ENCODE measurements at places on chromosomes 16 and 17. TPM values are rescaled to one million over a fixed set of nuclear protein-coding genes. Genes with fewer than 3 reads are reported as not detected.
A peak's percentile ranks its signal among the peaks of the same experiment; 100 is the strongest.

- no peak for DNase-seq
These were observed 3.9 kb downstream of the KIAA0513 start for GRCh38 chr16:85031451-85031850.

ABCA6 gene
- total RNA-seq: 5.4 TPM

- DNase-seq: no peak
These were observed 44.4 kb downstream of the HAPSTR1 start for GRCh38 chr16:9135797-9136196.

GRCh38 chr17:39603304-39604016, 4.3 kb downstream of the NEUROD2 start:
- no peak for DNase-seq

GRCh38 chr17:31596382-31597323, 205.2 kb downstream of the RAB11FIP4 start:
- DNase-seq: peak; percentile 41

DNA sequence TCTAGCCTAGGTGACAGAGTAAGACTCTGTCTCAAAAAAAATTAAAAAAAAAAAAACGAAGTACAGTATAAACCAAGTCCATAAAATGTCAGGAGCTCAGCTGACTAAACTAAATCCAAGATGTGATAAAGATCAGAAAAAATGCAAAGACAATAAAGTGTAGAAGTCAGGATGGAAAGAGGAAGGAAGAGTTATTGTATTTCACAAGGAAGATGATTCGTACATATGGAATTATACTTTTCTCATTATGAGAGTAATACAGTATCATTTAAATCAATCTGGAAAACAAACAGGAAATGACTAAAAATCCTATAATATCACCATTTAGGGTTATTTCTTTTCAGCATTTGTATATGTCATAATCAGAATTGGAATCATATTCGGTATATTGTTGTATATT, 11.4 kb upstream of the APOH start:
- no peak for DNase-seq

GRCh38 chr16:72240466-72240865, 68.5 kb upstream of the PMFBP1 start:
- DNase-seq: no peak

SDR42E2 gene
- not detected for total RNA-seq

GRCh38 chr17:18018411-18018921, 20.5 kb downstream of the ATPAF2 start:
- DNase-seq: no peak

DNA sequence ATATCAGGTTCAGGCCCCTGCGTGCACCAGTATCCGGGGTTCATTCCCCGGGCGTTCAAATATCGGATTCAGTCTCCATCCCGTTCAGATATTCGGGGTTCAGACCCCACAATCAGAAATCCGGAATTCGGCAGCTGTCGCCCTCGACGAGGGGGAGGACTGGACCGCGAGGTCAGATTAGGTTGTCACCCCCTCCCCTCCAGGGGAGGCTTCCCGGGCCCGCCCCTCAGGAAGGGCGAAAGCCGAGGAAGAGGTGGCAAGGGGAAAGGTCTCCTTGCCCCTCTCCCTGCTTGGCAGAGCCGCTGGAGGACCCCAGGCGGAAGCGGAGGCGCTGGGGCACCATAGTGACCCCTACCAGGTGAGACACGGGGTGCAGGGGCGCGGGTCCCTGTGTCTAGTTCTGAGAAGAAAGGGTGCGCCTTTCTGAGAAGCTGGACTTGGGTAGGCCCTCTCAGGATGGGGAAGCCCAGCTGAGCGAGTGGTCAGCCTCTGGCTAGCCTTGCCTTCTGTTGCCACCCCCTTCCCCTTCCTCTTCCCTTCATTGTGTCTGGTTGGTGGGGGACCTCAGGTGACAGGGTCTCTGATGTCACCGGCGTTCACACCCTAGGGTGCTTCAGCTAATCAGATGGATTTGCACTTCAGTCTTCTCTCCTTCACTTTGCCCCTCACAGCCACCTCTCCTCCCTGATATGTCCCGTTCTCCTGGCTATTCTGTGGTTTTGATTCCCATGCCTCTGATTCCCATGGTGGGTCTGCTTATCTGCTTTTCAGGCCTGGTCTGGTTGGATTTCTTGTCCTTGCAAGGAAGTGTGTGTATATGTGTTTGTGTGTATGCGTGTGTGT, 844 bp downstream of the TAOK2 start:
- DNase-seq: peak; percentile 60

ATP2C2 gene
- 322 TPM for total RNA-seq

ANKRD40CL gene
- 96.7 TPM for total RNA-seq

- DNase-seq: no peak
These were observed 363.7 kb downstream of the SNX29 start for GRCh38 chr16:12340151-12340733.

GRCh38 chr16:24125214-24125613, 130.9 kb upstream of the CACNG3 start:
- DNase-seq: no peak

GRCh38 chr17:66364508-66364907, 62.1 kb downstream of the PRKCA start:
- no peak for DNase-seq

- no peak for DNase-seq
These were observed 94.9 kb downstream of the RBFOX3 start for GRCh38 chr17:79515646-79516571.

DNA sequence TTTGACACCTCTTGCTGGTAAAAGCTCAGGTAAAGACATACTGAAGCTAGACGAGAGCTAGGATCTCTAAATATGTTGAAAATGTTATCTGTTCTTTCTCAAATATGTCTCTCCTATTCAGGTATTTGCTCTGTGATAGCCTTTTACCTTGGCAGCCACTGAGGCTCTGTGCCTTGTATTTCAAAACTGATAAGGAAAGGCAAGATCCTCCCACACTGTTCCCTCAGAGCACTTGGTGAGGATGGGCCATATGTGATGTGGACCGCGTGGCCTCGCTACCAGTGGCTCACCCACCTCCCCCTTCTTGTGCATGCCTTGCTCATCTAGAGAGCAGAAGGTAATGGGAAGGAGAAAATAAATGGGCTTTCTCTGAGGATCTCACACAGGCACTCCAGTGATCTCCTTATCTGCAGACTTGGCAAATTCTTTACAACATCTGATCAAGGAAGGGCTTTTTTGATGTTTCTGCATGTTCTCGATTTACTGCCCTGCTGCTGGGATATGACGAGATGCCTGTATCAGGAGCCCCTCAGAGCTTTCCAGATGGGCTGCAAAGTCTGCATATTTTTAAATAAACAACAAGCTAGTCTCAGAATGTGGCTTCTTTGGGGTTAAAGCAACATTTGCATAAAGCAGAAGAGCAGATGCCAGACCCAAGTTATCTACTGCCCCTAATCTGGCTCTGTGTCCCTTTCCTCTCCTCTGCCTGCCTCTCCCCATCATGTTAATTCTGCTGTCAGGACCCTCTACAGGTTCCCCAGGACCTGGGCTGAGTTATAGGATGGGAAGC, 16.9 kb downstream of the HOXB1 start:
- no peak for DNase-seq

- DNase-seq: peak; percentile 46
These were observed 21.3 kb upstream of the HEXD start for GRCh38 chr17:82396601-82397435.

- DNase-seq: no peak
These were observed 1.4 kb downstream of the MTSS2 start for GRCh38 chr16:70684146-70685060.

DNA sequence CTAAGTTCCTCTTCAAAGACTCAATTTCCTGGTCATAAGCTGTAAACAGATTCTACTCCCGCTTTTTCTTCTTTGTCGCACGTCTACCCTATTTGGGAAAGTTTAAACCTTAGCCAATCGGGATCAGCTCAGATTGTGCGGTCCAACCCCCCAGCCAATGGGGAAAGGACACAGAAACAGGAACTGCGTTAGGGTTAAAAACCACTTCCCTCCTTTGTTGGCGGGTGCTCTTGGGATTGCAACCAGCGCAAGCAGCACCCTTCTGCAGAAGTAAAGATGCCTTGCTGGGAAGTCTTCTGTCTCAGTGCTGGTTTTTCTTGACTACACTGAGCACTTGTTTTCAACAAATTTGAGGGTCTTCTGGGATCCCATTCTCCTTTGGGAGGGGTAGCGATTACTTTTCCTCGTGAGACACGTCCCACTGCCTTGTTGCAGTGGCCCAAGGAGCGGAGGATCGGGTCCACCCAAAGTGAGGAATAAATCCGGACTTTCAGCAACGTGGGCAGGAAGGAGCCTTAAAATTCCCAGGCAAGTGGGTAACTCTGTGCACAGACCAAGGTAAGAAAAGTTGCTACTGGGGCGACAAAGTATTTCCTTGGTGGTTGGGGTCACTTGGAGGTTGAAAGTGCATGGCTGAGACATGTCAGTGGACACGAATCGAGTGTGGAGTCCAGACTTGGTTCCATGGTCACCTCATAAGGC, 1.0 kb upstream of the YPEL3 start:
- peak; percentile 4 for DNase-seq

TPSAB1 gene
- total RNA-seq: 51.7 TPM

CPHXL2 gene
- total RNA-seq: not detected

GRCh38 chr17:13230350-13231264, 212.8 kb upstream of the ELAC2 start:
- no peak for DNase-seq

DNA sequence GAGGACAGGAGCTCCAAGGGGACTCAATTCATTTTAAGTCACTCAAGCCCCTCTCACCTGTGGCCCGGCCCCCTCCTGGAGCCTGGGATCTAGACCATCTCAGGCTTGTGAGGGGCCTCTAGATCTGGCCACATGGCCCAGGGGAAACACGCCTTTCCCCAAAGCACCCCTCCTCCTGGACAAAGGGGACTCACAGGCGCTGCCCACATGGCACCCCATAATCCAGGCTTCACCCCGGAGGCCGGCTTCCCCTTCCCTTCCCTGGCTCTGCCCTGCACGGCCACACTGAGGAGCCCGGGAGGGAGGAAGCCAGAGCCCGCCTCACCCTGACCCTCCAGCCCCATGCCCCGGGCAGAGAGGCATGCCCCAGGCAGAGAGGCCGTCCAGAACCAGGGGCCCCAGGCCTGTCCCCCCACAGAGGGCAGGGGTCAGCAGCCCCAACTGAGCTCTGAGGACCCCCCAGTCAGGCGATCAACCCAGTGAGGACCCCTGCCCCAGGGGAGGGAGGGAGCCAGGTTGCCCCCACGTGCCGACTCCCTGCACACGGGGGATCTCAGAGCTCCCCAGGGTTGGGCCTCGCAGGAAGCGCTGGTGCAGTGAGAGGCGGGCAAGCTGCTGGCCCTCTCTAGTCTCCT, 10.9 kb downstream of the HS3ST6 start:
- DNase-seq: no peak

DNA sequence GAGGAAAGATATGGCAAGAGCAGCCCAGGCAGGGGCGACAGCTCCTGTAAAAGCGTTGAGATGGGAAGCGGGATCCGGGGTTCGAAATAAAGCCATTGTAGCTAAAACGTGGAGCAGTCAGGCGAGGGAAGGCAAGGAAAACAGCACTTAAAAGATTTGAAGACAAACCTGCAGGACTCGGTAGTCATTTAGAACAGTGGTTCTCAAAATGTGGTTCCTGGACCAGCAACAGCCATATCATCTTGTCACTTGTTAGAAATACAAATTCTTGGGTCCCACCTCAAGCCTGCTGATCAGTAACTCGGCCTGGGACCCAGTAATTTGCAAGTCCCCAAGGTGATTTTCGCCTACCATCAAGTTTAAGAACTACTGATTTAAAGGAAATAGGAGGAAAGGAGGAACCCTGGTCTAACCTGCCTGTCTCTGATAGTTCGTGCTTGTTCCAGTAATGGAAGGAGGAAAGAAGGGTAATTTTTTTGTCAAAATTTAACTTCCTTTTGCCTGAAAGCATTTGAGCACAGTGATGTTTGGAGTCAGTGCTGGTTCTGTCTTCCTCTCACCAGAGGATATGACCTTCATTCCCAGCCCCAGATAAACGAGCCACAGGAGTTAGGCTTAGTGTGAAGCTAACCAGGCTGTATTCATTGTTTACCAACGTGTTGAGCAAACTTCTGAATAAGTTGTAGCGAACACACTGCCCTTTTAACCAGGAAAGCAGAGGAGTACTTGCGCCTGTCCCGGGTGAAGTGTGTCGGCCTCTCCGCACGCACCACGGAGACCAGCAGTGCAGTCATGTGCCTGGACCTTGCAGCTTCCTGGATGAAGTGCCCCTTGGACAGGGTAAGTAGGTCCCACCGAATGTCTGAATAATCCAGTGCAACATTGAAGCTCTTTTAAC, 1.1 kb downstream of the ORC6 start:
- peak; percentile 56 for DNase-seq

DNA sequence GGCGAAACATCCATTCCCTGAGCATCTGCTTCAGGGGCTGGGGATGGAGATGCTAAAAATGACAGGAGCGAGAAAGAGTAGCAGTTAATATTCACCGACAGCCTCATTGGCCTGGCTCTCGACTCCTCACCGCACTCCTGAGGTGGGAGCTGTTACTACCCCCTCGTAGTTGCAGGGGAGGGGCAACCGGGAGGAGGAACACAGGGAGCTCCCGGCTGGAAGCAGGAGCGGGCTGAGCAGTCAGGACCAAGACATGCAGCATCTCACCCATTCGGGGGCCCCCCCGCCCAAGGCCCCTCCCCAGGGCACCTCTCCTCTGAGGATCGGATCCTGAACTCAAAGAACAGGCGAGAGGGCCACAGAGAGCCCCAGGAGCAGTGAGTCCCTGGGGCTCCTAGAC, 4.5 kb upstream of the ACSF3 start:
- DNase-seq: no peak

- DNase-seq: no peak
These were observed 14.6 kb upstream of the MED9 start for GRCh38 chr17:17462048-17462824.

TSPOAP1 gene
- total RNA-seq: 5.3 TPM

DNA sequence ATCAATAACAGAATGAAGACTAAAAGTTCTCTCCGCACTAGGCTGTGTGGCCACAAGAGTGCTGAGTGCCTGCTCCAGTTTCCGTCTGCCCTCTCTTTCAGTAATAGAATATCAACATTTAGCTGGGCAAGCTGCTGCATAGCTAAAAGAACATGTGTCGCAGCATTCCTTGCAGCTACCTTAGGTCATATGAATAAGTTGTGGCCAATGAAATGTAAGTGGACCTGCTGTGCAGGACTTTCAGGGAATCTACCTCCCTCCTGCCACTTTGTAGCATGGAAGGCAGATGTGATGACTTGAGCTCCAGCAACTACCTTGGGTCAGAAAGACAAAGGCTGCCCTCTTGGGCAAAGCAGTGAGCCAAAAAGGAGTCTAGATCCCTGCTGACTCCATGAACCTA, 25.4 kb downstream of the SLC39A11 start:
- DNase-seq: no peak
